ENCODE measurements at places on chromosomes 2 and 18.

GRCh38 chr2:20035955-20036666 is 15.3 kb downstream of the LAPTM4A start:
- DNase-seq = no peak

- no peak for DNase-seq
These were observed 10.3 kb upstream of the FTCDNL1 start for GRCh38 chr2:199861132-199861774.

GRCh38 chr2:144414324-144414845 is 105.5 kb downstream of the ZEB2 start:
- DNase-seq = no peak

DNA sequence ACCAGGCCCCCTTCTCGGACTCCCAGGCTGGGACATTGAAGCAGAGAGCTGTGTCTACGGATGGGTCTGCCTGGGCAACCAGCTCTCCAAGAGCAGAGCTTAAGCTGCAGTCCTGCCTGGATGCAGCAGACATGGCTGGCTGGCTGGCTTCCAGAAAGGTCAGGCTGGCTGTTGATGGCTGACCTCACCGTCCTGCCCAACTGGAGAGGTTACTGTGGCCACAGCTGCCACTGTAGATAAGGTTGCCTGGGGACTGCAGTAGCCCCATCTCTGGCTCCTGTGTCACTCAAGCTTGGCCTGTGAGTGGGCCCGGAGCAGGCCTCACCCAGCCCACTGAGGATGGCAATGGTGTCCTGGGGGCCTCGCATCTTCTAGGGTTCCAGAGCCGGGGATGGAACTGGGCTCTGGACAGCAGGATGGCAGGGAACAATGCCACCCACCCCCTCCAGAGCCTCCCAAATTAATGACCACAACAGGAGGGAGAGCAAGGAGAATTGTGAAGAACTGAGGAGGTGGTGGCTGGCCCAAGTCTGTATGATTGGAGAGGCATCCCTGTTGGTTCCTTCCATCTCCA is 37.0 kb upstream of the FOSL2 start:
- no peak for DNase-seq

DNA sequence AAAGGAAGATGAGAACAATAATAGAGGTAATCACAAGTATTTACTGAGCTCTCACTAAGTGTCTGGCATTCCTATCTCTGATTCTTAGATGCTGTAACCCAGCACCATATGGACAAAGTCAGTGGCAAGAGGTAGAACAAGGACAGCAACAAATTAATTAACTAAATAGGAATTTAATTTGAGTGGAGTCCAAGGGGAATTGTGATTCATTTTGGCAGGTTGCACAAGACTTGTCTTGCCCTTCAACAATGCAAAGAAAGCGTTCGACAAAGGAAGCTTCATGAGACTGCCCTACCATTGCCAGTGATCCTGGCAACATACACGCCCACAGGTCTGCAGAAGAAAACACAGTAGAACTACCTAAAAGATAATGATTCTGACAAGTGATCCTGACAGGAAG is 221.6 kb downstream of the RBM43 start:
- DNase-seq = no peak

DNA sequence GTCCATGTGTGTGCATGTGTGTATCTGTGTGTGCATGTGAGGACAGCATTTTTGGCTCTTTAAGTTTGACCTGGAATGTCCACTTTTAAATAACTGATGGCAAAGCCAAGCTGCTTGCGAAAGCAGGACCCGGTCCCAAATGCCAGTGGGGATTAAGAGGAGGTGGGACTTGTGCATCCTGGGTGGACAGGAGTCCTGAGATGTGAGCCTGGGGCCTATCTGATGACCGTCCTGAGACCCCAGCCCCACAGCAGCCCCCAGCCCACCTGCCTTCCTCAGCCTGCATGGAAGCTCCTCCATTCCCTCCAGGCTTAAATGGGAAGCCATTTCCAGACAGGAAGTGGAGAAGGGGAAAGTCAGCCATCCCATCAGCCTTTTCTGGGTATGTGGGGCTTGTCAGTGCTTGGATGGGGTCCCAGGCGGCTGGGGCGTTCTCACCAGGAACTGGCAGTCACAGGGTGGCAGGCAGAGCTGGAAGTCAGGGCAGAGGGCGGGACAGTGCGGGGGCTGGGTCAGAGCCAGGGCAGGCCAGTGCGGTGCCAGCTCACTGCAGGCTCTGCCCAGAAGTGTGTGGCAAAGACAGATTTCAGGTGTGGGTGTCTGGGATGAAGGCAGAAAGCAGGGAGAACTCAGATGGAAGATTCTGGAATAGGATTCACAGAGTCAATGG is 117.8 kb downstream of the ACKR3 start:
- DNase-seq = no peak

DNA sequence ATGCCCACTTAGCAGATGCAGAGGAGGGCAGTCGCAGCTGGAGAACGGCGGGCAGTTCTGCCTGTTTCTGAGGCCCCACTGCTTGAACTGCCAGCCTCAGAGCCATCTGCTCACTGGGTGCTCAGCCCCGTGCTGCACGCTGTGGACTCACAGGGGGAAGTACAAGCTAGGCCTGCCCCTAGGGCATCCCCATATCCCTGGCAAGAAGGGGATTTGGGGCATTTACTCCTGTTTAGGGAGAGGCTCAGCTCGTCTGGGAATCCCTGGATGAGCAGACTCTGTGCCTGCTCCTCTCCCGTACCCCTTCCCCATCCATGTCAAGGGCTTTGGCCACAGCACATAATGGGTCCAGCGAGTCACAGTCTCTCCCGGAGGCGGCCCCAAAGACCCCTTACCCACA is 169.8 kb upstream of the PKDCC start:
- DNase-seq = no peak

GRCh38 chr2:217293607-217294006 is 433.7 kb upstream of the TNP1 start:
- no peak for DNase-seq

DNA sequence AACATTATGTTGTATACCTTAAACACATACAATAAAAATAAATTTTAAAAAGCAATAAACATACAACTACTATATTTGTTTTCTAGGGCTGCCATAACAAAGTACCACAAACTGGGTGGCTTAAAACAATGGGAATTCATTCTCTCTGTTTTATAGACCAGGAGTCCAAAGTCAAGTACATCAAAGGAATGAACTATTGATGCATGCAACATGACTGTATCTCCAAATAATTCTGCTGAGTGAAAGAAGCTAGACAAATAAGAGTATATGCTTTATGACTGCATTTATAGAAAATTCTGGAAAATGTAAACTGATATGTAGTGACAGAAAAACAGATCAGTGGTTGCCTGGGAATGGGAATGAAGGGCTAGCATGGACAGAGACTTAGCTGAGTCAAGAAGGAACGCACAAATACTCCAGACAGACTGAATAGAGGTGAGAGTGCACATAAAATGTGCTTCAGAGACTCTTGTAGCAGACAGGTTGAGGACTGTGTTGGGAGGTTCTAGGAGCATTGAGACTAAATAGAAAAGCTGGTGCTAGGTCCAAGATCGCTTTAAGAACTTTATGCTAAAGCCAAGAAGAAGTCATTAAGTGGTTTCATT is 11.0 kb upstream of the PLA2R1 start:
- no peak for DNase-seq

DNA sequence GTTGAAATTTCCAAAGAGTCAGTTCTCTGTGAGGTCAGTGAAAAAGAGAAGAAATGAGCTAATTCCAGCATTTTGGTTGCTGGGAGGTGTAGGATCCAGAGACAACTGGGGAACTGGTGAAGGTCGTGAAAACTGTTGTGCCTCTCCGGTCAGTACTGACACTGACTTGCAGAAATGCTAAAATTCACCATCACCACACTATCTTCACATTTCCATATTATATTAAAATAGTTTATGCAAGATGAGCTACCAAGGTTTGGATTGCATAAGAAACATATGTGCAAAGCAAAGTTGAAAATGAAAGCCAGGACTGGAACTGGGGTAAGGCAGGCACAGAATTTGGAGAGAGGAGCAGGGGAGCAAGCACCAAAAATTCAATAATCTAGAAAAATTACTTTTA is 21.8 kb downstream of the RIT2 start:
- DNase-seq = no peak

GRCh38 chr2:166343467-166343866 is 32.3 kb downstream of the SCN9A start:
- no peak for DNase-seq

GRCh38 chr18:48945953-48946217 is 4.9 kb downstream of the SMAD7 start:
- no peak for DNase-seq

DNA sequence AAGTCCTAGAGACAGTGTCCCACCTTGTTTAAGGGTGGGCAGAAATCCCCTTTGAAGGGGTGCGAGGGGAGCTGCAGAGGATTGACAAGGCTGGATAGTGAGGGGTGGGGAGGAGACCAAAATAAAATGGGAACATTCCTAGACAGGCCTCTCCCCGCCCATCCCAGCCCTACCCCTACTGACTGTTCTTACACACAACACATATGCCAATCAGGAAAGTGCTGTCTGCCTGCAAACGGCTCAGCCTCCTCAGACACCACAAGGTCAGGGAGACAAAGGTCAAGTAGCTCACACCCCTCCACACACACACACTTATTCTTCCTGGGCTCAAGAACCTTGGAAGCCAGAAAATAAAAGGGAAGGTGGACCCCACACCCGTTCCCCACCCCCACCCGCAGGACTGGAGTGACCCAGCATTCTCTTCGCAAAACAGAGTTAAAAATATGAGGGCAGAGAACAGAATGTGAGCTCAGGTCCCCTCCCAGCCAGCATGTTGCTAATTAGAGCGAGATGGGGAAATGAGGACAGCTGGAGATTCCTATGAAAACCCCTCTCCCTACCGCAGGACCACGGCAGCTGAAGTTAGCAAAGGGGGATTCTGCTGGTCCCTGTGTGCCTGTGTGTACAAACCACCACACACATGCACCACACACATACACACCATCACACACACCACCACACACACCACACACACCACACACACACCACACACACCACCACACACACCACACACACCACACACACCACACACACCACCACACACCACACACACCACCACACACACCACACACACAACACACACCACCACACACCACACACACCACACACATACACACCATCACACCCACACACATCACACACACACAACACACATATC is 197.8 kb downstream of the TNS1 start:
- DNase-seq = no peak

DNA sequence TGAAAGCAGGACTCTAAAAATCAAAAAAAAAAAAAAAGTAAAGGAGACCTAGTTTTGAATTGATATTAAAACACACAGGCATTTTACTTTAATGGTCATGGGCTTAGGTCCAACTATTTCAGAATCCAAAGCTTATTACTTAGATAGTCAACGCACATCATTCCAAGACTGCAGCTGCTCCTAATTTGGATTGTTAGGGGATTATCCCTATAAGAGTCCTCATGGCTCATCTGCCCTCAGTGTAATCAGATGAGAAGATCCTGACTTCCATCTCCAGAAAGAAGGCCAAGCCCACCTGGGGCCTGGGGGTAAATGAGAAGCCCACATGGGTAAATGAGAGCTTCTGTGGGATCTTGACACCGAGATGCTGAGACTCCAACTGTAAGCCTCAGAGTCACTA is 424.2 kb downstream of the NRXN1 start:
- no peak for DNase-seq

DNA sequence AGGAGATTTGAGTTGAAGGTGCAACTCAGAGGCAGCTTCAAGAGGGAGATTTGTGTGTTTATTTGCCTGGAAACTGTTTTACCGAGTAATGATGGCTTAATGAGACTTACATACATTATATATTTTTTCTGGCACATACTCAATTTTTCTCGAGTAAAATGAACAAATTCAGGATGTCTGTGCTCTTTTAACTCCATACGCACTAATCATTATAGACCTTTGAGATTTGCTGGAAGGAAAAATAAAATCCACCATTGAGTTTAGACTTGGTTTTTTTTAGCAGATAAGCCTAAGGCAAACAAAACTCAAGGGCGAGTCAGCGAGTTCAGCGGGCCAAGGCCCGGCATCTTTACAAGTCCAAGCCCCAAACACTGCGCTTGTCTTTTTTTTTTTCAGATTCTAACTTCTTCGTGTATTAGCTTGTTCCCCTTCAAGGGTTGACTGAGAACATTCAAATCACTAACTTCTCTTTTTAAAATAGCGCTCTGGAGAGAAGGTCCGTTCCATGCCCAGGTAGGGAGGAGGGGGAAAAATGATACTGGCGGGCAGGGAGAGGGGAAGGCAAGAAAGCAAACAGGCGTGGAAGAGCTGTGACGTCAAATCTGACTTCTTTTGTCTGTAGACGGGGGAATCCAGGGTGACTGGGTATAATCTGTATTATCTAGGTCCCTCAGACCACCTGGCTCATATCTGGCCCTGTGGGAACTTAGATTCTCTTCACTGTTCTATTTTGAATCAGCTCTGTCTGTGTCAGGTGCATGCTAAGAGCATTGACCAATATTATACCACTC is 72.7 kb upstream of the MAP3K20 start:
- DNase-seq = no peak

DNA sequence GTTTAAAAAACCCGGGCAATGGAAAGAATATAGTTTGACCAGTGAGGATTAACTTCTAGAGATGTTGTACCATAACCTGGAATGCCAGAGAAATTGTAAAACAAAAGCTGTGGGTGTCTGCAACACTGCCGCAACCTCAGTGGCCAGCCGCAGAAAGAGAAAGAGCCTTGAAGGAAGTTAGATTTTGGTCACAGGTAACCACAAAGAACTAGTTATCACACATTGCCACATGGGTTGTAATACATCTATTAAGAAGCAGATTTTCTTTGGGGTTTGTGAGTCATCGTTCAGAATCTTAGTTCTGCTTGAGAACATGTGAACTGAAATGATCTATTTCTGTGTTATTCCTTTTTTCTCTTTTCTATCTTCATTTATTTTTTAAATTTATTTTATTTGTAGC is 222.9 kb upstream of the AGAP1 start:
- DNase-seq = no peak

- no peak for DNase-seq
These were observed 67.1 kb downstream of the SUMO1 start for GRCh38 chr2:202171241-202171825.

DNA sequence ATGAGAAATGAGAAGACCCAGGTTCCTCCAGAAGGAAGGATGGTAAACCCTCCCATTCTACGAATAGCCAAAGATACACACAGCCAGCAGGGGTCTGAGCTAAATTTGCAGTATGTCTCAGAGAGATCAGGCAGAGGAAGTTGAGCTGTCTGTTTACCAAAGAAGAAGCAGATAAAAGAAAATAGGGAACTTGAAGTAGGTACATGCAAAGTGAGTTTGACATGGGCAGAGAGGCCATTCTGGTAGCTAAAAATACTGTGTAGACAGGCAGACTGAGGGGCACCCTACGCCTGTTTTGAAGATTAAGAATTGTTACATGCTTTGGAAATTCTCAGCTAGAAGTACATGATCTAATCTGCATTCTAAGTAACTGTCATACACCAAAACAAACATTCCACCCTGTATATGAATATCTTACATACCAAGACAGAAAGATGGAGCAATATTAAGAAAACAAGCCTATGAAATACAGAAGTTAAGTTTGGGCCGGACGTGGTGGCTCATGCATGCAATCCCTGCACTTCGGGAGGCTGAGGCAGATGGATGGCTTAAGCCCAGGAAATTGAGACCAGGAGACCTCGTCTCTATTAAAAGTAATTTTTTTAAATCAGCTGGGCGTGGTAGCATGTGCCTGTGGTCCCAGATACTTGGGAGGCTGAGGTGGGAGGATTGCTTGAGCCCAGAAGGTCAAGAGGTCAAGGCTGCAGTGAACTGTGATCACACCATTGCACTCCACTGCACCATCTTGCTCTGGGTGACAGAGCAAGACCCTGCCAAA is 157.9 kb downstream of the ANKRD44 start:
- no peak for DNase-seq

- DNase-seq = no peak
These were observed 145.9 kb downstream of the KLHL29 start for GRCh38 chr2:23530909-23531276.

GRCh38 chr2:171360905-171361304 is 72.9 kb downstream of the METTL8 start:
- no peak for DNase-seq
